ENCODE measurements at places on chromosomes 3 and 15.

- no peak for DNase-seq
These were observed 22.9 kb upstream of the DNAAF4 start for GRCh38 chr15:55530861-55531313.

GRCh38 chr3:34111361-34111760, 312.9 kb downstream of the PDCD6IP start:
- DNase-seq = no peak

DNA sequence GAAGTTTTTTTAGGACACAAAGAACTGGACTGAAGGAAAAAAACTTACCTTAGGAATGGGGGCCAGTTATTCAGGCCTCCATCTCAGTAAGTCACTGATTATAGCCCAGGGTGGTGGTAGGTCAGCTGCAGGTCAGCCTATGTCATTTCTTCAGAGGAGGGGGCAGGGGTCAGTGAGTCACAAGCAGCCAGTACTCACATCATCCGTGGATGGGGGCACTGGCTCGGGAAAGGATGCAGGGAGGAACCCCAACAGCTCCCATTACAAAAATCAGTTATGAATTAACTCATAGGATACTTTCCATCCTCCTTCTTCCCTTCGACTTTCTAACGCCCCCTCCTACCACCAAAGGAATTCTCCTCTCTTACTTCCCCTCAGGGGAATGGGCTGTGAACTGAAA, 578.3 kb downstream of the PDCD6IP start:
- DNase-seq = no peak

- DNase-seq = no peak
These were observed 33.3 kb downstream of the NPTN start for GRCh38 chr15:73599934-73600333.

- DNase-seq = no peak
These were observed 3.0 kb downstream of the XIRP1 start for GRCh38 chr3:39189150-39189958.

- DNase-seq = peak; percentile 63
These were observed 86.5 kb upstream of the FOXB1 start for GRCh38 chr15:59917504-59918157.

GRCh38 chr3:8854656-8855055, 85.2 kb upstream of the OXTR start:
- DNase-seq = no peak

DNA sequence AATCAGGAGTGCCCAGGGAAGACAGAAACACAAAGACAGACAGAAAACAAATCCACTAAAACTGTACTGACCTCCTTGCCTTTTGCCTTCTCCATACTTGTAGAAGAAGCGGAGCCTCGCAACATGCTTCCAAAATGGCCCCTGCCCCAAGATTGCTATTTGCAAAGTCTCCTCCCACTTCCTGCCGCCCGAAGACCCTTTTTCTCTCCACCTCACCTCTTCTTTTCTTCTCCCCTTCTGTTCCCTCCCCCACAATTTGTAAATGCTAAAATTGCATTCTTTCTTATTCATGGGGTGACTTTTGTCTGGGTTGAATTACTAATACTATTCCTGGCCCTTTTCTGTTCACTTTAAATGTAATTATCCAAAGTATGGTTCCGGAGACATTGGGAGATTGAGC, at the start of gene DPPA4:
TSS of gene DPPA4 (minus strand) at position 154 of the 400 bp plus-strand sequence. CDS start at position 125, 29 bp downstream.
- no peak for DNase-seq

- no peak for DNase-seq
These were observed 23.6 kb downstream of the MRPS11 start for GRCh38 chr15:88491158-88491557.

DNA sequence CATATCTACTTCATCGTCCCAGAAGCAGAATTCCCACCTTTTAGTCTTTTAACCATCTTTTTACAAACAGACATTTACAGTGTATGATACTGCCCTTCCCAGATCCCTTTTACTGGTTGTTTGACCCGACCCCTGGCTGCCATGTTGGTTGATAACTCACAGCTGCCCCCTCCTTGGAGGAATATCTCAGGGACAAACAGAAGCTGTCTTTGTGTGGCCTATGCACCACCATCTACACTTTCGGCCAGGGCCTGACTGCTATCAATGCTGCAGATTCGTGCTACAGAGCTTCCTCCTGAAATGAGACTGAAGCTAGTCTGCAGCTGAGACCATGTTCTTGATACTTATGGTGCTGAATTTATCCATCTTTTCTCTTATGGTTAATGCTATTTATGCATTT, 6.6 kb upstream of the POLQ start:
- no peak for DNase-seq

GRCh38 chr3:169509780-169510692, 153.5 kb downstream of the MECOM start:
- peak; percentile 41 for DNase-seq

DNA sequence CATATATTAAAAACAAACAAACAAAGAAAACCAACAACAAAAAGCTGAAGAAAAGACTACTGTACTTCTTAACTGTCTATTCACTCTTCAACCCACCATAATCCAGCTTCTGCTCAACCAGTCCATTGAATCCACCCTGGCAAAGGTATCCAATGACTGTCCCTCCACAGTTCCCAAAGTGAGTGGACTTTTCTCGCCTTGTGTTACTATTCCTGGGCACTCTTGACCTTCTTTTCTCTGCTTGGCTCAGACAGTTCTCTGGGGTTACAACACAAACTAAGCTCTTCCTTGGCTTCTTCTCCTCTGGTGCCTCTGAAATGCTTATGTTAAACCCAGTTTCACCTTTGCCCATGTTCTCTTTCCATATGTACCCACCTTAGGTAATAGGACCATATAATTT, 420.2 kb downstream of the PLCL2 start:
- DNase-seq = no peak

GRCh38 chr3:9067352-9067975, 104.2 kb upstream of the RAD18 start:
- DNase-seq = peak; percentile 68

GRCh38 chr3:7292362-7292761, 431.4 kb downstream of the GRM7 start:
- DNase-seq = no peak

GRCh38 chr3:30630238-30631030, 24.0 kb downstream of the TGFBR2 start:
- peak; percentile 53 for DNase-seq

GRCh38 chr3:26132942-26133341, 343.1 kb downstream of the OXSM start:
- DNase-seq = no peak

DNA sequence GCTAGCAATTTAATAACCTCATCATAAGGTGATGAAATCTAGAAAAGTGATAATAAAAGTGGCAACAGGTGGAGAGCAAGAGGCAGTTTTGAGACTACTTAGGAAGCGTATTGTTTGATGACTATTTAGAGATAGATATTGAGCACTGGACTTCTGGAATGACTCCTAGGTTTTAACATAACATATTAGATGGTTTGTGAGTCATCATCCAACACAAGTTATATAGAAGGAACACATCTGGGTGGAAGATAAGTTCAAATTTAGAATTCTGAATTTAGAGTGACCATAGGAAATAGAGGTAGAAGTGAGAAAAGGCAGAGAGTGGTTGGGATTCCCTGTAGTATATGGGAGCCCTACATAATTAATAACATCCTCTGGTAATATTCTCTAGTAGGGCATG, 282.8 kb upstream of the ALCAM start:
- DNase-seq = no peak

- DNase-seq = no peak
These were observed 26.4 kb upstream of the SKIL start for GRCh38 chr3:170331143-170331542.

- DNase-seq = no peak
These were observed 132.3 kb downstream of the GABRB3 start for GRCh38 chr15:26640601-26641000.

DNA sequence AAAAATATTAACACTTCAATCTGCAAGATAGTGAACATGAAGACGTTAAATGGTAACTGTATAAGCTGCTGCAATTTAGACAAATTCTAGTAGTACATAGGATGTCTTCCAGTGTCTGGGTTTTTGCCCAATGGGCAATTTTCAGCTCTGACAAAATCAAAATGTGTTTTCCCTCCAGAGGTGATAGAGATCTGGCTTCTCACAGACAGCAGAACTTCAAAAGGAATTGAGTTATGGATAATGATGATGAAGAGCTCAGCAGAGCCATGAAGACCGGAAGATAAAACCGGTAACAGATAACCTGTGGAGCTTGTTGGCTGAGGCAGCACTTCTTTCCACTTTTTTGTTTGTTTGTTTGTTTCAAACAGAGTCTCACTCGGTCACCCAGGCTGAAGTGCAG, 89.4 kb upstream of the NTRK3 start:
- no peak for DNase-seq

GRCh38 chr3:130425484-130425883, 80.0 kb downstream of the COL6A5 start:
- no peak for DNase-seq

GRCh38 chr3:107431246-107432012, 54.2 kb downstream of the CCDC54 start:
- DNase-seq = peak; percentile 45

DNA sequence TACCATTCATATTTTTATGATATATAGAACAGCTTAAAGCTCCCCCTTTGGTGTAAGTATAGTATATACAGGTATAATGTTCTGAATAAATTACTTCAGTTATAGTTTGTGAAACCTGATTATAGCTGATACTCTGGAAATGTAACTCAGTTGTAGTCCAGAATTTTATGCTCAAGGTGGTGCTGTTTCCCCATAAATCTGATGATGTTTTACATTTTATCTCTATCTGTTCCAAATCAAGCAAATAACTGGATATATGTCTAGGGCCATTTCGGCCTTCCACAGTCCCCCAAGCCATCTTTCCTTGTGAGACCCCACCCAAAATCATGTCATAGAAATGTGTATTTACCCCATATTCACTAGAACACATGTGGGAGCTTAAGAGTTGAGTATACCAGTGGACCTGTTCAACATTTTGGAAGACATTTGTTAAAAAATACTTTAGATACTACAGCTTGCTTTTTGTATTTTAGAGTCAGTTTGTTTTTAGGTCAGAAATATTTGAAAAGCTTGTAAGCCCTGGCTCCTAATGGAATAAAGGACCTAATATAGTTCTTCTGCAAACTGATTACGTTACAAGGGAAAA, 107.1 kb downstream of the ATG7 start:
- DNase-seq = peak; percentile 60

DNA sequence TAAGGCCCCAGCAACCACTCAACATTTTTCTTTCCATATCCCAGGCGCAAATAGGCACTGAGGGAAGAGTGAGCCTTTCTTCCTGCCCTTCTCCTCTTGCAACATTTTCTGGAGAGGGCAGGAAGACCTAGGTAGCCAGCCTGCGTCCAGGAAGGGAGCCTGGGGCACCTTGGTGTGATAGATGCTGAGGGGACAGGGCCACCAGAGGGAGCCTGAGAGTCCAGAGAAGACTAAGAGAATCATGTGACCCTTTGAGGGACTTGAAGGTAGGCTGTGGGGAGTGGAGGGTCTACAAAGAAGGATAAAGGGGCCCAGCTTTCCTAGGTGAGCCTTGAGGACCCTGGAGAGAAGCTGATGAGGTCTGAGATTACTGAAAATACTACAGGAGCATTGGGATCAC, 346.6 kb downstream of the CNTN6 start:
- peak; percentile 6 for DNase-seq

GRCh38 chr3:140922634-140923033, 19.0 kb upstream of the SLC25A36 start:
- peak; percentile 29 for DNase-seq

- no peak for DNase-seq
These were observed 14.9 kb downstream of the ZBTB47 start for GRCh38 chr3:42668413-42668760.

DNA sequence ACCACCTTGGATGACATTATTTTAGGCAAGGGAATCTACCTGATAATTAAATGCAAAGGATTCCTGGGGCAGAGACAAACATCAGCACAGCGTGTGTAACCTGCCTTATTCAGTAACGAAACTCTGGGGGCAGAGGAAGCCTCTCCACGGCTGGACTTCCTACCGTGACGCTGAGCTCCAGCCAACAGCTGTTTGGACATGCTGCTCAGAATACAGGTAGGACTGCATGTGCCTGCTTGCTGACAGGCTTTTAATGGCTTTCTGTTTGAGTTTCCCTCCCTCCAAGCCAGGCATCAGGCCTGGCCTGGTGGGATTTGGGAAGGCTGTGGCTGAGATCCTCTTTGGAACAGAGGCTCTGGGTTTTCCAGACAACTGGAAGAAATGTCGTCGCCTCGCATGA, 150.6 kb downstream of the ADAMTS17 start:
- DNase-seq = no peak

- DNase-seq = no peak
These were observed 423.4 kb upstream of the WNT5A start for GRCh38 chr3:55910543-55910942.

DNA sequence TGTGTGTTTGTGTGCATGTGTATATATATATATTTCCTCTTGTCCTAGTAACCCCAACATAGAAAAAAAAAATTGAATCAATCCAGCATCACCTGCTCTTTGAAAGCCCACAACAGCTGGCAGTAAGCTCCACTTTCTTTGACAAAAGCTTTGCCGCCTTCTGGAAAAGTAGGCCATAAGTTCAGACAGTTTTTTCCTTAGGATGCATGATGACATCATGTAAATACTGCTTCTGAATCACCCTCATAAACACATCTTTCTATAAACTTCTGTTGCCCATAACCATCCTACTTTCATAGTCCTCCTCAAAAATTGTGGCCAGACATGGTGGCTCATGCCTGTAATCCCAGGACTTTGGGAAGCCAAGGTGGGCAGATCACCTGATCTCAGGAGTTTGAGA, 67.4 kb downstream of the CSNK1G1 start:
- no peak for DNase-seq

GRCh38 chr3:100811779-100812507, 102.6 kb downstream of the TFG start:
- DNase-seq = no peak

GRCh38 chr3:21542656-21543379, 208.2 kb downstream of the ZNF385D start:
- DNase-seq = no peak

DNA sequence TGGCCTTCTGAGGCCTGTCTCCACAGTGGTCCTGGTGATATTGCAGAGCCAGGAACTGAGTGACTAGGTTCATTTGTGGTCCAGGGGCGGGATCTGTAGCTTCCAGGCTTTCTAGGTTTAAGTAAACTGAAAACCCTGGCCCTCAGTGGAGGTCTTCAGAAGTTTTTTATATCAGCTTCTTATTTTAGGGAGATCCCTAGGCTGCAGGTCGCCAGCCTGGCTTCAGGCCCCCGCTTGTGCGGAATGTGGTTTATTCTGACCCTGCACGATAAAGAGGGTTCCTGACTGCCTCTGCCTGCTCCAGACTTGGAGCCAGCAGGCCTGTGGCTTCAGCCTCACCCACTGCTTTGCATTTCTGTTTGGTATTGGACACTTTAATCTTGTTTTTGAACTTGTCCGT, 133.9 kb upstream of the PLXNA1 start:
- no peak for DNase-seq

DNA sequence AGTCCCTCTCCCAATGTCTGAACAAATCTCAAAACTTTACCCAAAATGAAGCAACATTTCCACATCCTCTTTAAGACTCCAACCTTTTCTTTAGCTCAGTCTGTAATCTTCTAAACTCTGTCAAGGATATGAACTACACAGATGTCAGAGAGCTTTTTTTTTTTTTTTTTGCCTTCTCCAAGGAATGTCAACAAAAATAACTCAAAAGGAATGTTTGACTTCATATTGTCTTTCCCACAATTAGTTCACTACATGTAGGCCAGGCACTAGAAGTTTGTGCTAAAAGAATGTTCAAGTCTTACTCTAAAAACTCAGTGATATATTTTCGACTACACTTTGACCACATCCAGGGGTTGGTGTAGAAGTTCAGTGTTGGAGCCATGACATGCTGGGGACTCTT, 37.1 kb downstream of the ADAMTS9 start:
- no peak for DNase-seq
